Stimulated activated naive CD4-positive, alpha-beta T cell treated with Interleukin-2 at 50 U/mL for 16 hours (primary cell): ENCODE measurements at places on chromosomes 3 and 15.

DNA sequence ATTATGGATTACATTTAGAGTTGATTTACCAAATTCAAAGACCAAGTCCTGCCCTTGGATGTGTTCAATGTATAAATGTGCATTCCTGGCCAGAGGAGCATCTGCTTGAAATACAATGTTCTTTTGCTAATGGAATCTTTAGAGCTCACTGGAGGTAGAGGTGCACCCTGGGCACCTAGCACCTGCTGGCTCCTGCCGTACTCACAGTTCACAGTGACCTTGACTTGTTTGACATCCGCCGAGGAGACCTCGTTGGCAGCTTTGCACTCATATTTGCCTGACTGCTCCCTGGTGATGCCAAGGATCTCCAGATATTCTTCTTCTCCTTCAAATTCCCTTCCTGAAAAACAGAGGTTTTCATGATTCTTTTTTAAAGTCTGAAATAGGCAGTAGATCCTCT is 229.0 kb downstream of the GAP43 start:
- DNase-seq = no peak

DNA sequence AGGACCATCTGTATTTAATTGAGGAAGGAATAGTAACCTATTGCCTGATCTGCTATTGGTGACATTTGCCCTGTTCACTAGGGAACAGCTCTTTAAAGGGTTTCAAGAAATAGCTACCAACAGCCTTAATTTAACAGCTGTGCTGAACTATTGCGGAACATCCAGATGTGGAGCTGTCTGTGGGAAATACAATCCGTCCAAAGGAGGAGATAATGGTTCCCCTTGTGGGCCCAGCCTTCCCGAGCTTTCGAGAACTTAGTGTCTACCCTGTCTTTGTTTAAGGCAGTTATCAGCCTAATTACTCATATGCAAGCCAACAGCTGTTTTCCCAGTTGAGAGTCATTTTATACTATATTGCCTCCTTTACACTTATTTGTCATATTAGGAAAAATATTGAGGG is 398.6 kb downstream of the WDR72 start:
- DNase-seq = no peak

DNA sequence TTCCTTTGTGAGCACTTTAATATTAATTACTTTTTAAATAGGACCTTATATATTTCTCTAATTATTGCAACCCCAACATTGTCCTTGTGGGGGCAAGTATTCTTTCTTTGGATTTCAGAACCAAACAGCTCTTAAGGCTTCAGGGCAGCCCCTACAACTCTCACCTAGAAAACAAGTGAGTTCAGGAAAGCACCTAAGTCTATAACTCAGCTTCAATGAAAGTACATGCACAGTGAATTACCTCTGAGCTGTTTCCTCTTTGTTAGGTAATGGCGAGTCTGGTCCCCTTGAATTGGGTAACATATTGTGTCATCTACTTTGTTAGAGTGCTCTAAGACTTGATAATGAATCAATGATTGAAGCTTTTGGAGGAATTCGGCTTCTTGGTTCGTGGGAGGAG is 545.7 kb downstream of the NLGN1 start:
- no peak for DNase-seq

DNA sequence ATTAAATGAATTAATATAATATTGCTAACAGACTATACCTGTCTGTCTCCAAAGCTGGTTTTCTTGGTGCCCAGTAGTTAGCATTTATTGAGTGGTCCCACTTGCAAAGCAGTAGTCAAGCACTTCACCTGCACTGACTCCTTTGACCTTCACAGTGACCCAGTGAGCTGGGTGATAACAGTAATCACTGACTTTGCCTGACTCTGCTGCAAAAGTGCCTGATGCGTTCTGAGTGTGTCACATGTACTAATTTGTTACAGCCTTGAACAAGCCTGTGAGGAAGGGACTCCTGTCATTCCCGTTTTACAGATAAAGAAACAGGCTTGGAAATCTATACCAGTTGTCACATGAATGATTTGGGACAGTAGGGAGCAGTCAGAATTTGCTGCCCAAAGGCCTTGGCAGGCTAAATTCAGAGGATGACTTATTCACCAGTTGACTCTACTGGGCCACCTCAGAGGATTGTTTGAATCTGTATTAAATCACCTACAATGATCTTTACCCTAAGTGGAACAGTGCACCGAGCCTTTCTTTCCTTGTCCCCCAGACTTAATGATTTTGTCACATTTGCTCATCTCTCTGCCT is 116.6 kb upstream of the PLXNA1 start:
- DNase-seq = no peak

DNA sequence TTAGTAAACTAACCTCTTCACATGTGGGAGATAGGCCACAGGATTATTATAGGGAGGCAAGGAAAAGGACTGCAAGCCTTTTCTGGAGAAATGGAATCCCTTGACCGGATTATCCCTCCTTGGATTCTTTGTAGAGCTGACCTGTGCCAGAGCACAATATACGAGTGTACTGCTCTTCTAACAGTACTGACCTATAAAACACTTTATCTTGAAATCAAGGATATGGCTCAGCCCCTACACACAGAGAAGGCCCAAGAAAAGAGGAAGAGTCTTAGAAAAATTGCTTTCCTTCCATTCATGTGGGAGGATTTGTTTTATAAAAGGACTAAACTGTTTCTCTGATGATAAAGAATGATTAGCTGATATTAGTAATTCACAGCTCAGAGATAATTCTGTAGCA is 42.2 kb downstream of the DMXL2 start:
- no peak for DNase-seq

GRCh38 chr15:64746356-64746755 is 29.0 kb downstream of the RBPMS2 start:
- DNase-seq = no peak

- no peak for DNase-seq
These were observed 238.7 kb upstream of the P2RY1 start for GRCh38 chr3:152595975-152596821.

DNA sequence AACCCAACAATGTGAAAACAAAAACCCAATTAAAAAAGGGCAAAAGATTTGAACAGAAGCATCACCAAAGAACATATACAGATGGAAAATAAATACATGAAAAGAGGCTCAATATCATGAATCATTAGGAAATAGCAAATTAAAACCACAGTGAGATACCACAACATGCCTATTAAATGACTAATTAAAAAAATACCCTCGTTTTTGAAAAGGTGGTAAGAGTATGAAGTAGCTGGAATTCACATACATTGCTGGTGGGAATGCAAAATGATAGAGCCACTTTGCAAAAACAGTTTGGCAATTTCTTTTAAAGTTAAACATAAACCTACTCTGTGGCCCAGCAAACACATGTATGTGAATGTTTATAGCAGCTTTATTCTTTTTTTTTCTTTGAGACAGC is 75.8 kb downstream of the B3GNT5 start:
- no peak for DNase-seq

- no peak for DNase-seq
These were observed 47.3 kb downstream of the PTPRG start for GRCh38 chr3:61608711-61609110.
